ENCODE measurements at places on chromosomes 3 and 15.

DNA sequence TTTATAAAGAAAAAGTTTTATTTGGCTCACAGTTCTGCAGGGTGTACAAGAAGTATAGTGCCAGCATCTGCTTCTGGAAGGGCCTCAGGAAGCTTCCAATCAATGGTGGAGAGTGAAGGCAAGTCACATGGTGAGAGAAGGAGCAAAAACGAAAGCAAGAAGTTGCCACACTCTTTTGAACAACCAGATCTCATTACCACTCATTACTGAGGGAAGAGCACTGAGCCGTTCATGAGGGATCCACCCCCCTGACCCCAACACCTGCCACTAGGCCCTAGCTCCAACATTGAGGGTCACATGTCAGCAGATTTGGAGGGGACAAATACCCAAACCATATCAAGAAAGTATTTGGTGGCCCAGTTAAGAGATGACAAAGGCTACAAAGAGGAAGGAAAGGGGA is 239.3 kb upstream of the UBE2E1 start:
- DNase-seq = no peak

DNA sequence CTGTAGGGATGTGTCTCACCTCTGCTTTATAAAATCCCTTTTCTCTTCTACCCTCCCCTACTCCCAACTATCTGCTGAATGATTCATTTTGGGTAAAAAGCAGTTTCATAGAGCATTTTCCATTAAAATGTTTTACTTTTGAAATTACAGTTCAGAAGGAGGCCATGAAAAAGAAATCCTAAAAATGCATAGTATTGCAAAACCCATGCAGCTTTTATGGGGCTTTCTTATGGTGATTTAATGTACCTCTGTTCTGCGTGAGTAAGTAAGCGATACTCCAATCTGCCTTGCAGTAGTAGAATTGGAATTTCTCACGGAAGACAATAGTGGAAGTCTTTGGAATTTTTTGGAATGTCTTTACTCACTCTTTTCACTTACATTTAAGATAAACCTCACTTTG is 111.9 kb downstream of the ARPP21 start:
- DNase-seq = no peak

- no peak for DNase-seq
Observed at GRCh38 chr3:194279701-194280360, 71.3 kb downstream of the CPN2 start.

DNA sequence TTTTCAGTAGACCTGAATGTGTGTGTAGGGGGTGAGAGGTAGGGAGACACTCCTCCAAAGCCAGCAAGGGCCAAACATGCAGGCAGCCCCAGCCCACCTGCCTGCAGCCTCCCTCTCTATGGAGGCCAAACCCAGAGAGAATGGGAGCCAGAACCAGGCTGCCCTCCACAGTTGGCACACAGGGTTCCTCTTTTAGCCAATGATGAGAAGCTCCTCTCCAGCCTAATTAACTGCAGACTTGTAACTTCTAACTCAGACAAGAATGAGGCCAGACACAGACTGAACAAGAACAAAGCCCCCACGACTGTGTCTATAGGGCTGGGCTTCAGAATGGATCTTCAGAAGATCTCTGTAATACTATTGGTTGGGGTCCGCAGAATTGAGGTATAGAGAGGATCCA is 12.3 kb upstream of the TLE3 start:
- no peak for DNase-seq

DNA sequence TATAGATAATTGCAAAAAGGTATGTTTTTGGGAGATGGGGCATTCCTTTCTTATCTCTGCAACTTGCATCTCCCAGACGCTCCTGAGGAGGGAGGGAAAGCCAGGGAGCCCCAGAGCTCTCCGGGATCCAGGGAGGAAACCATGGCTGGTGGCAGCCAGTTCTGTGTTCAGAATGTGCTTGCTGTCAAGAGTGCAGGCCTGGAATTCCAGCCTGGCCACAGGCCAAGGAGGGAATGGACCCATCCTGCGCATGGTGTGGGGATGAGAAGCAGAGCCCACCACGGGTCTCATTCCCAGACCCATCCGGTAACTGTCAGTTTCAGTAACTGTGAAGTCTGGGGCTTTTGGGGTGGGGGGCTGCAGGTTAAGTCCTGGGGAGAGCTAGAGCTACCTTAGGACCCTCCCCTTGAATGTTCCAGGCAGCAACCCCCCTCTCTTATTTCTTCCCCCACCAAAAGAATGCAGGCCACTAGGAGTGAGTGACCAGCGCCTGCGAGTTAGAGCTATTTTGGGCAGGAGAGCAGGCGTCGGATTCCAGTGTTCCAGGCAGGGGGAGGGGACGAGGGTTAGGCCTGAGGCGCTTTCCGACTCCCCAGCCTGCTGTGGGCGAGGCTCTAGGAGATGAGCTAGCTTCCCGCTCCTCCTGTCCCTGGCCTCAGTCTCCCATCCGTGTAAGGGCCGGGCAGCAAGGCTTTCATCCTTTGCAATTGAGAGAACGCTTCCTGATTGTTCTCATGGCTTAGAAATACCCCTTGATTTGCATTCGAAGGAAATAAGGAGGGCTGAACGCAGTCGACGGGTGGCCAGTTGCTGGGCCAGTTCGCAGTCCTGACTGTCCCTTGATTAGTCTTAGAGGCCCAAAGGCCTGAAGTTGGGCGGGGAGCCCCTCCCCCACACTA is 781 bp upstream of the DAG1 start:
- no peak for DNase-seq

- peak; percentile 51 for DNase-seq
Observed at GRCh38 chr3:170322566-170323269, 34.8 kb upstream of the SKIL start.

Data from astrocyte of the cerebellum (primary cell).